ENCODE measurements at places on chromosomes 3 and 15.

DNA sequence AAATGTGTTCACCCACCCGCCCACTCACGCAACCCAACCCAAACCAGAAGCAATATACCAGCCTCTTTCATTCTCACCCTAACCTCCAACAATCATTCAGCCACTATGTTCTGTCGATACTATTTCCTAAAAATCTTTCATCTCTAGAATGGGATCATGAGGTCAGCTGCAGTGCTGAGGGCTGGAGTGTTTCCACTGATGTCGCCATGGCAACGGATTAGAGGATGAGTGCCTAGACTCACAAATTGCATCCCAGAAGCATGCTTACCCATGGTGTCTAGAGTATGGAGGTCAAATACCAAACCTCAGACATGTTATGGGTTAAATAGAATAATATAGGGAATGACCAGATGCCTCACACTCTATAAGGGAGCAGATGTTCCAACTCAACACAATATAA, 138.5 kb downstream of the GABRB3 start:
- no peak for DNase-seq

DNA sequence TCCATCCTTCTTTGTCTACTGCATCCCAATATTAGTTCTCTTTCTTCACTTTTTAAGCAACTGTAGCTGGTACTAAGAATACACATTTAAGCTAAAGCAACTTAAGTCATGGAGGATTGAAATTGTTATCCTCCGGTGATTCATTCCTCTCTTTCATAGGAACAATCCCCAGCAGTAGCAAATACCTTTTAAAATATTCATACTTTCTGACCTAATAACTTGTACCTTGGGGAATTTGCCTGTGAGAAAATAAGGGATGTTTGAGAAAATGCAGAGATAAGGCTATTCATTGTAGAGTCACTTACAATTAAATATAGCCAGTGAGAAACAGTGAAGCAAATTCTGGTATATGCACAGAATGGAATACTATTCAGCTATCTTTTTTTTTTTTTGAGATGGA, 66.0 kb downstream of the VPS13C start:
- DNase-seq, result no peak

GRCh38 chr3:153038367-153038766, 123.7 kb upstream of the RAP2B start:
- DNase-seq, result no peak

- peak; percentile 78 for DNase-seq
Measured at GRCh38 chr3:9028134-9028533, 64.9 kb upstream of the RAD18 start.

- no peak for DNase-seq
Measured at GRCh38 chr15:26670116-26670515, 102.8 kb downstream of the GABRB3 start.

- no peak for DNase-seq
Measured at GRCh38 chr15:40282147-40282868, 556 bp downstream of the ANKRD63 start.

DNA sequence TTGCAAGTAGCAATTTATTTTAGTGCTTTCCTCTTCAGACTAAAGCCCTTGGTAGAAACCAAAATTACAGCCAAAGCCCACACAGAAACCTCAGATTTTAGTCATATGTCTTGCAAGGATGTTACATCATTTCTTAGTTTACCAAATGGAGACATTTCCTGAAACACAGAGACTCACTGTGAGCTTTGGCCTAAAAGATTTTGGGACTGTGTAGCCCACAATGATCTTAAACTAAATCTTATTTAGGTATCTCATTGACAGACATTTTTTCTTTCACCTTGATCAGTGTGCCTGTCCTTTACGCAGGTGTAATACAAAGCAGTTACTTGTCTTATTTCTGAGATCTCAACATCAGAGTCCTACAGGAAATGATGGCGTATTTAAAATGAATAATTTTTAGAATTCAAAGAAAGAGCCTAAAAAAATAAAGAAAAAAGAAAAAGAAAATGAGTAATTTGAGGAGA, 27.8 kb upstream of the AP4E1 start:
- DNase-seq, result no peak

DNA sequence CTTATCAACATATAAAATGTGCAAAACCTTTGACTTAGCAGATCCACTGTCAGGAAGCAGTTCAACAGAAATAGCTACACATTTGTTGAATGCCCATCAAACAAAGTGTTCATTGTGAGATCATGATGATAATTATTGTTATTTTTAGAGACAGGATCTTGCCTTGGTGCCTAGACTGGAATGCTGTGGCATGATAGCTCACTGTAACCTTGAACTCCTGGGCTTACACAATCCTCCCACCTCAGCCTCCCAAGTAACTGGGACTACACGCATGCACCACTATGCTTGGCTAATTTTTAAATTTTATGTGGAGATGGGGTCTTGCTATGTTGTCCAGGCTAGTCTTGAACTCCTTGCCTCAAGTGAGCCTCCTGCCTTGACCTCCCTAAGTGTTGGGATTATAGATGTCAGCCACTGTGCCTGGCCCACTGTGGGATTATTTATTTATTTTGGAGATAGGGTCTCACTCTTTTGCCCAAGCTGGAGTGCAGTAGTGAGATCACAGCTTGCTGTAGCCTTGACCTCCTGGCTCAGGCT, 8.8 kb downstream of the MAP2K5 start:
- no peak for DNase-seq

DNA sequence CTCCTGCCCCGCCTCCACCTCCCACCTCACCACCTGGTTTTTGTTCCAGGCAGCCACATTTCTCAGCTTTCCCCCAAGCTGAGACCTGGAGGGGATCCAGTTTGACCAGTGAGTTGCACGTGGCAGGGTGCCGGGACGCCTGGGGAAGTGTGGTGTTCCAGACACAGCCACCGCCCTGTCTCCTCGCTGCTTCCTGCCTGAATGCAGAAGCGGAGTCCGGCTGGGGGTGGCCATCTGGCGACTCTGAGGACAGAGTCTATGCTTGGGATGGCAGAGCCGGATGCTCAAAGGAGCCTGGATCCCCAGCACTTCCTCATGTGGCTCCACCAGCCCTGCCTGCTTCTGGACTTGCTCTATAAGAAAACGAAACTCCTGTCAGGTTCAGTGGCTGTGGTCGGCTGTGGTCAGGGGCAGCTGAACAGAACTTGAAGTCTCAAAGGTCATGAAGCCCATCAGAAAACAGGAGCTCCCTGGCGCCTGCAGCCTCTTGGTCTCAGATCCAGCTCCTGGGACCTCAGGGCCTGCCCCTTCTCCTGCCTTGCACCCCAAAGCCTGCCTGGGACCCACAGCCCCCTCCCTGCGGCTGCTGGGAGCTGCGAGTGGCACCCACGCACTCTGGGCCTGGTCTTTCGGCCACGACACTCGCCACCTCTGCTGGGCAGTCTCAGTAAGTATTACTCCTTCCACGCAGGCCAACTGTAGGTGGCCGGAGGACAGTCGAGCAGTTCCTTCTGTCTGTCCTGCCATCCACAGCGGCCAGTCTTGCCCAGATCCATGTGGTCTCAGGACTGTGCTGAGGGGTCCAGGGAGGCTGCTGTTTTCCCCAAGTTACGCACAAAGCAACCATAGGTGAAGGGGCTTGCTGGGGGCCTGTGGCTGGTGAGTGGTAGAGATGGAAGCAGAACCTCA, 112.8 kb upstream of the MEF2A start:
- DNase-seq, result peak; percentile 21

DNA sequence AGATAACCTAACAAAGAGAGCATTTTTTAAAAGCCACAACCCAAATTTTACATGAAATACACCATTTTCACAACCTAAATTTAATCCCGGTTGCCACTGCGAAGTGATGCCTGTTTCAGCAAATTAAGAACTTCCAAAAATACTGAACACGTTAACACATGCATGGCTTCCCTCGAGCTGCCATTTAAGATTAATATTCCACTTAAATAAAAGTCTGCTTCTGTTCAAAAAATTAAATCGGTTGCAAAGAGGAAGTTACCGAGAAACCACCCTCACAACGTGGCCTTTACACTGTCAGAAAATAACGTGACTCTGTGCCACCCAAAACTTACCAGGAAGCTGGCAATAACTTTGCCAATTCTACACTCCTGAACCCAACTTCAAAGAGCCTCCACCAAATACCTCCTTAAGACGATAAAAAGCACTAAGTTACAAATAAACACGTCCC, 1.2 kb downstream of the TBL1XR1 start:
- DNase-seq, result no peak

DNA sequence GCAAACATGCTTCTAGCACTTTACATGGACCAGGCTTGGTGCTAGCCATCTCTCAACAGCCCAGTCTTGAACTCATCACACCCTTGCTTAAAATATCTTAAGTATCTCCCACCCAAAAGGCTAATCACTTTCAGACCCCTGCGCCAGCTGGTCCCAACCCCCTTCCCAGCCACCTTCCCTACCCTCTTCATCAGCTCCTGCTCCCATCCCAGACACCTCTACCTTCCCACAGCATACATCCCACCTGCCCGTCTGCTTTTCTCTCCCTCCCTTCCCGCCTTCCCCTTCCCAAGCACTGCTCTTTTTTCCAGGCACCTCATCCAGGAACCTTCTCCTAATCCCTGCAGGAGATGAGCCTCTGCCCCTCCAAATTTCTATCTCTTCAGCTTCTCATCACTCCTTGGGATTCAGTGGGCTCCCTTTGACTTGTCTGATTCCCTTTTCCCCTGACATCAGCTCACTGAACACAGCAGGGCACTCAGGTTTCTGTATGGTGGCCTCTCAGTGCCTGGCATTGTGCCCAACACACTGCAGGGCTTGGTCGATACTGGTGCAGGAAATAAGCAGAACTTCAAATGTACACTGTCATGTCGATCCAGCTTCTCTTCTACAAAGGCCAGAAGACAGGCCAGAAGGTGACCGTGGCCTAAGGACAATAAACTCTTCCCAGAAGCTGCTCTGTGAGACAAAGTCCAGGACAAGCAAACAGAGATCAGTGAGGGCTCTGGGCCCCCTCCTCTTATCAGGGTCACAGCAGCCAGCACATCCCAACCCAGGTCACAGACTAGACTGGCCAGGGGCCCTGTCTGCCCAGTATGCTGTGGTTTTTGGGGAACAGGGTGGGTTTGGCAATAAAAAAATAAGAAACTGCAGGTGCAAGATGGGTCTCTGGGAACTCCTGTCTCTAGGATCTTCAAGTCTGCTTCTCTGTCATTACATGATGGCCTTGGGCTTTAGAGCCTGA, 2.2 kb upstream of the ITIH1 start:
- no peak for DNase-seq

GRCh38 chr3:124291008-124291407, 299.1 kb upstream of the ROPN1 start:
- DNase-seq, result no peak

DNA sequence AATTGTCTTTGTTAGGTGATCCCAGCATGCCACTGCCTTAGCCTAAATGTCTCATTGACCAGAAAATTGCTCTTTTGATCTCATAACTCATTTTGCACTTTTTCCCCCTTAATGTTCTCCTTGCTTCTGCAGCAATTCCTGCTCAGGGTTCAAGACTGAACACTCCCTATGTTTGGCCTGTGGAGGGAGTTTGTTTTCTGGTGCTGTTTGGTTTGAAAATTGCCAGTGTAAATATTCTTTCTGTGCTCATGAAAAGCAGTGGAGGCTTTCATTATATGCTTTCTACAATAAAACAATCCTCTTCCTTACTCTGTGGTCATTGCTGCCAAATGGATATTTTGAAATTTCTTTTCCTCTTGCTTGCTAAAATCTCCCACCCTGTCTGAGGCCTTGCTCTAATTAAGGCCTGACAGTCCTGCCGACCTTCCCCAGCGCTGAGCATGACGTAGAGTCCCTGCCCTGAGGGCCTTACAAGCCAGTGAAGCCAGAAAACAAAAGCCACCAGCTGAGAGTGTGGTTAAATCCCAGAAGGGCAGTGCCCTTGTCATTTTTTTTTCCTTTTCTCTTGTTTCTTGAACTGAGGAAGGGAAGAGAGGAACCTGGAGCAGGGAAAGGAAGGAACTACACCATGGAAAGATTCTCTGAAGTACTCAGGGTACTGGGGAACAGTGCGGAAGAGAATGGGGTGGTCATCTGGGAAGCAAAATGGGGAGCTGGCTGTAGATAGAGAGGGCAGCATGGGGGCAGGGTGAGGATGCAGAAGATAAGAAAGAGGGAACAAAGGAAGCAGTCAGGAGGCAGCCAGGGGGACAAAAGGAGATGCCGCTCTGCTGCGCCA, 24.8 kb downstream of the ZBTB38 start:
- DNase-seq, result no peak

DNA sequence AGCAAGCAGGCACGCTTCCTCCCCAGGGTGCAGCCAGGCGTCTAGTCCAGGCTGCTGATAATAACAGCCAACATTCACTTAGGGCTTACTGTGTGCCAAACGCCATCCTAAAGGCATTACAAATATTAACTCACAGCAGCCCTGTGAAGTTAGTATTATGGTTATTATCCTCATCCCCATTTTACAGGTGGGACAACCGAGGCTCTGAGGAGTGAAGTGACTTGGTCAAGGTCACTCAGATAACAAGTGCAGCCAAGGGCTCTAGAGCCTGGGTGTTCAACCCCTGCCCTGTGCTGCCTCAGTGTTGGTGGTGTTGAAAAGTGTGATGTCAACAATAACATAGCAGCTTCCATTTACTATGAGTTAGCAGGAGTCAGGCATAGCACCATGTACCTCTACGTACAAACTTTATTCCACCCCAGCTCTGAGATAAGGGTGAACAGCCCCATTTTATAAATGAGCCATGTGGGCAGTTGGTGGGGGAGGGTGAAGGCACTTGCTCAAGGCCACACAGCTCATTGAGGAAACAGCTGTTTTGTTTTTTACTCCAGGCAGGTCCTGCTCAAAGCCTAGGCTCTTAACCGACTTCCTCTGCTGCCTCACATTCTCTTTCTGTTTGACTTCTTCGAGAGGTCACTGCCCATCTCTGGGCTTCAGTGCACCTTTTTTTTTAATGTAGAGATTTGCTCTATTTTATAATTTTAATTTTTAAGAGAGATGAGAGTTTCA, 24.0 kb upstream of the TRH start:
- DNase-seq, result no peak

DNA sequence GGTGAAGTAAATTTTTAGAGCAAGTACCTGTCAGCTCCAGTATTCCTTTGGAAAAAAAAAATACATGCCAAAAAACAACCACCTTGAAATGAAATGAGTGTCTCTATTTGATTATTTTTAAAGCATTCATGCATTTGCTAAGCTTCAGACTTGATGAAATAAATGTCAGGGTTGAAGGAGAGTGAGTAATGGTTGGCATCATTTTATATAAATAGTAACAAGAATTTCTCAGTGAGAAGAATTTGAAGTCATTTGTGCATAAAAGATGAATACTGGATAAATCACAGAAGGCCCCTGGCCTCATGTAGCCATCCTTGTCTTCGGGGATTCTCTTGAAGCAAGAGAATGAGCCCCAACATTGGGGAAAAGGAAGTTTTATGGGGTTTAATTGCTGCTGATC, 318.4 kb downstream of the LPP start:
- no peak for DNase-seq

DNA sequence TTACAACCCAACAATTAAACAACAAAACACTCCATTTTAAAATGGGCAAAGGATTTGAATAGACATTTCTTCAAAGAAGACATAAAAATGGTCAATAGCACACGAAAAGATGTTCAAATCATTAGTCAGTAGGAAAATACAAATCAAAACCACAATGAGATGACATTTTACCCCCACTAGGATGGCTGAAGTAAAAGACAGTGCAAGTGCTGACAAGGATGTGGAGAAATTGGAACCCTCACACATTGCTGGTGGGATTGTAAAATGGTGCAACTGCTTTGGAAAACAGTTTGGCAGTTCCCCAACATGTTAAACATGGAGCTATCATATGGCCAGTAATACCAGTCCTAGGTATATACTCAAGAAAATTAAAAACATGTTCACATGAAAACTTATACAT, 11.6 kb downstream of the GALNT15 start:
- DNase-seq, result no peak
